ENCODE measurements at places on chromosomes 5 and 9. TPM values are rescaled to one million over a fixed set of nuclear protein-coding genes. Genes with fewer than 3 reads are reported as not detected.

- H3K36me3 ChIP-seq, result no peaks in the 10 kb centered on the region
- no peak overlapping the region for H3K27ac ChIP-seq
- no peaks in the 10 kb centered on the region for H3K27me3 ChIP-seq
- H3K4me3 ChIP-seq, result no peak overlapping the region
These were observed 26.3 kb downstream of the SSBP2 start for GRCh38 chr5:81724571-81724970.

GRCh38 chr9:109098171-109098959, 21.4 kb downstream of the TMEM245 start:
- H3K4me3 ChIP-seq, result peak overlapping the region; percentile 10
- no peaks in the 10 kb centered on the region for H3K27me3 ChIP-seq

GRCh38 chr9:81540142-81540710, 149.1 kb downstream of the TLE1 start:
- H3K27me3 ChIP-seq, result no peaks in the 10 kb centered on the region
- no peak overlapping the region for H3K4me3 ChIP-seq
- H3K36me3 ChIP-seq, result no peaks in the 10 kb centered on the region
- DNase-seq, result no peak

- no peak for DNase-seq
These were observed 470 bp downstream of the HBEGF start for GRCh38 chr5:140345919-140346347.

- no peaks in the 10 kb centered on the region for H3K27me3 ChIP-seq
- no peak overlapping the region for H3K27ac ChIP-seq
- no peak for DNase-seq
- no peak overlapping the region for H3K4me3 ChIP-seq
These were observed 115.9 kb downstream of the GADD45G start for GRCh38 chr9:89720696-89721175.

GRCh38 chr9:135198586-135199285, 111.3 kb downstream of the OLFM1 start:
- no peaks in the 10 kb centered on the region for H3K4me1 ChIP-seq
- H3K36me3 ChIP-seq, result no peaks in the 10 kb centered on the region
- no peaks in the 10 kb centered on the region for H3K27me3 ChIP-seq
- DNase-seq, result no peak
- no peak overlapping the region for H3K27ac ChIP-seq

- no peak overlapping the region for H3K4me3 ChIP-seq
- no peak overlapping the region for H3K27ac ChIP-seq
- H3K36me3 ChIP-seq, result no peaks in the 10 kb centered on the region
- H3K27me3 ChIP-seq, result no peaks in the 10 kb centered on the region
- DNase-seq, result no peak
These were observed 121.2 kb upstream of the NFIB start for GRCh38 chr9:14434971-14435718.

DNA sequence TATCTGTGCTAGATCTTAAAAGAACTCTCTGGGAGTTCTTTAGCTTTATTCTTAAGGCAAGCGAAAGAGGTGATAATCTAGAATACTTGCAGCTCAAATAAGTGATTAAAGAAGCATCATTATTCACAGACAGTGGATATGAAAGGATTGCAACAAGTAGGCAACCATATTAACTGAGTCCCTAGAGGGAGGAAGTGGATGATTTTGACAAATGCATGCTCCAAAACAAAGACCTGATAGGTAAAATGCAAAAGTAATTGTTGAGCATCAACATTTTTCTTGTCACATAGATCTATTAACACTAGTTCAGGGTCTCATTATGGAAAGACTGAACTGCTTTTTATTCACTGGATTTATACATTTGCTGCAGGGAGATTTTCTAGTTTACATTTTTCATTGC, 109.1 kb downstream of the EDIL3 start:
- no peaks in the 10 kb centered on the region for H3K27me3 ChIP-seq
- H3K36me3 ChIP-seq, result no peaks in the 10 kb centered on the region
- H3K4me1 ChIP-seq, result no peaks in the 10 kb centered on the region
- H3K4me3 ChIP-seq, result no peak overlapping the region
- DNase-seq, result no peak

DNA sequence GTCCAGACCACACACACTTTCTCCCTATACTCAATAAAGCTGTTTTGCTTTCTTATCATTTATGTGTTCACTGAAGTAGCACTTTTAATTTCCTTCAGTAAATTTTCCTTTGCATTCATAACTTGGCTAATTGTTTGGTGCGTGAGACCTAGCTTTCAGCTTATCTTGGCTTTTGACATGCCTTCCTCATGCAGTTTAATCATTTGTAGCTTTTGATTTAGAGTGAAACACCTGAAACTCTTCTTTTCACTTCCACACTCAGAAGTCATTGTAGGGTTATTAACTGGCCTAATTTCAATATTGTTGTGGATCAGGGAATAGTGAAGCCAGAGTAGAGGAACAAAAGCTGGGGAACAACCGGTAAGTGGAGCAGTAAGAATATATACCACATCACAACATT, 114.7 kb downstream of the ST8SIA4 start:
- no peak overlapping the region for H3K27ac ChIP-seq
- no peaks in the 10 kb centered on the region for H3K36me3 ChIP-seq
- H3K4me1 ChIP-seq, result no peaks in the 10 kb centered on the region
- no peak for DNase-seq

GRCh38 chr9:133545494-133546286, 11.2 kb downstream of the ADAMTSL2 start:
- no peak overlapping the region for H3K27ac ChIP-seq
- H3K4me1 ChIP-seq, result no peaks in the 10 kb centered on the region
- H3K27me3 ChIP-seq, result no peaks in the 10 kb centered on the region
- no peaks in the 10 kb centered on the region for H3K36me3 ChIP-seq
- no peak overlapping the region for H3K4me3 ChIP-seq

The FIBCD1 gene
- total RNA-seq, result not detected

- H3K27me3 ChIP-seq, result no peaks in the 10 kb centered on the region
- peaks cover 7% of the 10 kb centered on the region for H3K4me1 ChIP-seq
- H3K36me3 ChIP-seq, result no peaks in the 10 kb centered on the region
These were observed 223.3 kb downstream of the PIK3R1 start for GRCh38 chr5:68438876-68439275.

GRCh38 chr5:79924936-79925893, 65.8 kb downstream of the MTX3 start:
- no peak for DNase-seq
- no peak overlapping the region for H3K4me3 ChIP-seq
- no peaks in the 10 kb centered on the region for H3K36me3 ChIP-seq
- H3K27me3 ChIP-seq, result no peaks in the 10 kb centered on the region

DNA sequence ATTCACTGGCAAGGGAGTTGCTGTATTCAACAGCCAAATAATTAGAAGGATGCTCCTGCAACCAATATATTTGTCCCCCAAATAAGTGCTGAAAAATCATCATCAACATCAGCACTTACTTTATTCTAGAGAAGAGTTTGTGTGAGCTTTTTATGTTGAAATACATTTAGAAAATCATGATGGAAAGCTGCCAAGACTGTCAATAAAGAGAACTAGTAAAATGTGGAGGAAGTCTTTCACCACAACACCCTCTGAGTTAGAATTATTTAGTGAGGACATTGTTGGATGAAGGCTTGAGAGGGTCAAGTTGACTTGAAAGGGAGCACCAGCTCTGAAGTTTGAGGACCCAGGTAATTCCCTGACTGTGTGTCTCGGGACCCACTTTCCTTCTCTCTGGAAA, 100.2 kb upstream of the TBCA start:
- H3K36me3 ChIP-seq, result no peaks in the 10 kb centered on the region
- H3K4me1 ChIP-seq, result no peaks in the 10 kb centered on the region
- DNase-seq, result no peak
- H3K27ac ChIP-seq, result no peak overlapping the region
- no peak overlapping the region for H3K4me3 ChIP-seq

DNA sequence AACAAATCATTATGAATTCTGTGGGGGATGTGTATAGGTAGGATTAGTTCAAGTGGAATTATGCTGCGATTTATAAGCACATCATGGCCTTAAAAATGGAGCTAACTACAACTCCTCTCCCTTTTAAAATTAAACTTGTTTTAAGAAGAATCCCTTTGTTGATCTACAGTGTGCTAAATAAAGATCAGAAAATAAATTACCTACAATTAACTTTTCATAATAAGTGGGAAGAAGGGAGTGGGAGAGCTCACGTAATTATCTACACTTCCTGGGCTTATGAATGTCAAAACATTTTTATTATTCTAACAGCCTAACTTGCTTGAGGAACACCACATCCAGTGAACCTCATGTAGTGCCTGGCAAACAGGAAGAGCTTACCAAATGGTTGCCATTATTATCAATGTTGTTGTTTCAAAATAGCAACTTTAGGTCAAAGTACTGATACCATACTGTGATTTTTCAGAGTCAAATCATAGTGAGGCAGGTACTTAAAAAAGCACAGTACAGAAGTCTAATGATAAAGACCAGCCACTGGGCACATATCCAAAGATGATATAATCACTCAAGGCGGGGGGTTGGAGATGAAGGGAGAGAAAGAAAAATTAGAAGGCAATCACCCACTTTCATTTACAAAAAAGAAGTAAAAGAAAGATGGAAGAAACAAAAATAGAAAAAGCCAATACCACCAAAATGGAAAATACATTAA, 174.0 kb downstream of the RAPGEF6 start:
- H3K36me3 ChIP-seq, result peaks cover 3% of the 10 kb centered on the region
- H3K4me3 ChIP-seq, result no peak overlapping the region
- no peaks in the 10 kb centered on the region for H3K27me3 ChIP-seq
- H3K27ac ChIP-seq, result no peak overlapping the region

DNA sequence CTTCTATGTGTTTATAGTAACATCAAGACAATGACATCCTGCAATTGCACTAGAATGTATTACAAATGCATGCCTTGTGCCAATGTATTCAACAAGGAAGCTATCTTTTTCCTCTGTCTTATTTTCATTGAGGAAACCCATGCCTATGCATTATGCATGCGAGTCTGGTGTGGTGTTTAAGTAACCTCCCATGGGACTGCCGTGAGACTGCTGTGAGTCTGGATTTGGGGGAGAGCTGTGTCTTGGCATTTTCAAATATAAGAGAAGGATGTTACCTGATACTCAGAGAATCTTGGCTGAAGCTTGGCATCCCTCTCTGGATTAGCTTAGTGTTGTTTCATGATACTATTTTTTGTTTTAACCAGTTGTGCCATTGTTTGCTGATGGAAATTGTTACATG, 98.3 kb downstream of the F2RL2 start:
- no peak overlapping the region for H3K4me3 ChIP-seq
- H3K27me3 ChIP-seq, result no peaks in the 10 kb centered on the region
- H3K4me1 ChIP-seq, result no peaks in the 10 kb centered on the region
- H3K27ac ChIP-seq, result no peak overlapping the region

DNA sequence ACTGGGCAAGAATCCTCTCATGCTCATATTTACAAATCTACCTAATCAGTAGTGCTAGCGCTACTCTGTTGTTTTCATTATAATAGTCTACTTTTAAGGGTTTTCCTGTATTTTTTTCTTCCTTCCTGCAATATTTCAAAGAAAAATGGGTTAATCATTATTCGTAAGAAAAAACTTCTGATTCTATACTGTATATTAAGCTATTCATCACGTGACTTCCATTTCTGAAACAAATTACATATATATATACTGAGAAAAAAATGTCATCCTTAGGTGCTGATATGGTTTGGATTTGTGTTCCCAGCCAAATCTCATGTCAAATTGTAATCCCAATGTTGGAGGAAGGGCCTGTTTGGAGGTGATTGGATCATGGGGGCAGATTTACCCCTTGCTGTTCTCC, 197.0 kb downstream of the FBXL17 start:
- H3K27ac ChIP-seq, result no peak overlapping the region
- H3K4me1 ChIP-seq, result peaks cover 13% of the 10 kb centered on the region
- H3K4me3 ChIP-seq, result no peak overlapping the region
- H3K36me3 ChIP-seq, result no peaks in the 10 kb centered on the region

The ALDH1A1 gene
- 196 TPM for total RNA-seq

DNA sequence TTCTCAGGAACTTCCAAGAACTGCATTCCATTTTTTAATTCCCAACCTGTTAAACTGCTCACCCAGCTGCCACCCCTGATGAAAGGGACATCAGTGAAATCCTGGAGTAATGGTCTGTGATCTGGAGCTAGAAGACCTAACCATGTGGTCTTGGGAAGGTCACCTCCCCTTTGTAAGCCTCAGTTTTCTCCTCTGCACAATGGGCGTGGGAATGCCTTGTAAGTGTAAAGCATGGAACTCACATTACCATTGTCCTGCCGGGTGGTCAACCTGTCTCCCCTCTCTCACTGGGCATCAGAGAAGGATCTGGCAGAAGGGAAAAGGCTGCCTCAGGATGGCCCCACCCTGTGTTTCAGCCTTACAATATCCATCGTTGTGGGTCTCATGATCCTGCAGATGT, 15.3 kb upstream of the CCDC180 start:
- no peaks in the 10 kb centered on the region for H3K27me3 ChIP-seq
- no peak overlapping the region for H3K27ac ChIP-seq
- no peak for DNase-seq
- H3K4me3 ChIP-seq, result no peak overlapping the region
- H3K36me3 ChIP-seq, result peaks cover 47% of the 10 kb centered on the region
- no peaks in the 10 kb centered on the region for H3K4me1 ChIP-seq

The GDA gene
- total RNA-seq, result not detected

Measured in thoracic aorta (tissue), 2 donors.